GM23248 (cell line): ENCODE measurements at places on chromosomes 6 and 20. TPM values are rescaled to one million over a fixed set of nuclear protein-coding genes. Genes with fewer than 3 reads are reported as not detected.

MRAP2 gene
- polyA plus RNA-seq = 0.96 and 1.1 TPM in 2 replicates

HECA gene
- 2.7 and 2.9 TPM in 2 replicates for polyA plus RNA-seq

LST1 gene
- polyA plus RNA-seq = not detected in 2 replicates

OGFRL1 gene
- 7.4 and 8.5 TPM in 2 replicates for polyA plus RNA-seq

PLG gene
- 0.29 and 0.34 TPM in 2 replicates for polyA plus RNA-seq

CFB gene
- 3.4 and 3.9 TPM in 2 replicates for polyA plus RNA-seq

ALDH8A1 gene
- not detected in 2 replicates for polyA plus RNA-seq

NKAPL gene
- polyA plus RNA-seq = 3.2 and 3.5 TPM in 2 replicates

VSX1 gene
- polyA plus RNA-seq = not detected in 2 replicates

XKR7 gene
- not detected in 2 replicates for polyA plus RNA-seq

TMEM200A gene
- polyA plus RNA-seq = 44.4 and 44.5 TPM in 2 replicates

VNN1 gene
- 0.52 and 0.61 TPM in 2 replicates for polyA plus RNA-seq

EYA4 gene
- 0.09 TPM in 1 of 2 replicates, not detected in the other for polyA plus RNA-seq

GJA1 gene
- 68.1 and 90.8 TPM in 2 replicates for polyA plus RNA-seq

RSPO4 gene
- 1.7 and 1.9 TPM in 2 replicates for polyA plus RNA-seq
